ENCODE measurements at places on chromosomes 12 and 14. TPM values are rescaled to one million over a fixed set of nuclear protein-coding genes. Genes with fewer than 3 reads are reported as not detected.
A peak's percentile ranks its signal among the peaks of the same experiment; 100 is the strongest.

EPYC gene
- not detected for total RNA-seq

RD3L gene
- not detected for total RNA-seq

SPIC gene
- not detected for total RNA-seq

SCN8A gene
- total RNA-seq: 2.0 TPM

PCED1B gene
- 1.5 TPM for total RNA-seq

KRT72 gene
- total RNA-seq: not detected

INHBC gene
- not detected for total RNA-seq

KIF26A gene
- 32.6 TPM for total RNA-seq

SLC8A3 gene
- not detected for total RNA-seq

BMP4 gene
- 33.1 TPM for total RNA-seq

ARMH4 gene
- total RNA-seq: 3.8 TPM

B4GALNT3 gene
- total RNA-seq: 10.4 TPM

TRPV4 gene
- total RNA-seq: not detected

KLRC3 gene
- total RNA-seq: not detected

PRKD1 gene
- total RNA-seq: 34.6 TPM

SAMD15 gene
- total RNA-seq: not detected

DNA sequence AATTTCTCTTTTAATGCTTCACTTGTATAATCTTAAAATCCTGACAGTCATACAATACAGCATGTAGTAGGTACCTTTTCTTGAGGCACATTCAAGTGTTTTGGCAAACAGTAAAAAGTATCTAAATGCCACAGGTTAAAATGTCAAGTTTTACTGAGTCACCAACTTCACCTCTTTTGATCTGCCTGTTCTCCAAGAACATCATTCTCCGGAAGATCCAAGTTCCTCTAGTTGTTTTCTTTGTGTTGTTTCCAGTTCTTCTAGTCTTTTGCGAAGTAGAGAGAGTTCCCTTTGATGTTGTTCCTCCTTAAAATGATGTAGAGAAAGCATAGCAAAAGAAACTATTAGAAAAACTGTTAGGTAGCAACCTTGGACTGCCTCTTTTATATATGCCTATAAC lies 151.1 kb downstream of the CEP83 start:
- DNase-seq: no peak
- H3K27me3 ChIP-seq: no peaks in the 10 kb centered on the region
- H3K4me3 ChIP-seq: no peak overlapping the region
- H3K27ac ChIP-seq: no peak overlapping the region
- no peaks in the 10 kb centered on the region for H3K36me3 ChIP-seq

GRCh38 chr12:117818400-117818799 lies 150.4 kb downstream of the KSR2 start:
- H3K4me3 ChIP-seq: no peak overlapping the region
- DNase-seq: no peak
- no peaks in the 10 kb centered on the region for H3K4me1 ChIP-seq
- no peak overlapping the region for H3K27ac ChIP-seq

- peak overlapping the region; percentile 92 for H3K27ac ChIP-seq
- no peaks in the 10 kb centered on the region for H3K36me3 ChIP-seq
- H3K27me3 ChIP-seq: no peaks in the 10 kb centered on the region
- no peak for DNase-seq
- H3K4me3 ChIP-seq: peak overlapping the region; percentile 41
- peaks cover 92% of the 10 kb centered on the region for H3K4me1 ChIP-seq
Measured at GRCh38 chr14:68957775-68958174, 21.3 kb downstream of the ACTN1 start.

- H3K4me3 ChIP-seq: no peak overlapping the region
- H3K4me1 ChIP-seq: no peaks in the 10 kb centered on the region
- DNase-seq: no peak
- H3K27me3 ChIP-seq: no peaks in the 10 kb centered on the region
- H3K36me3 ChIP-seq: no peaks in the 10 kb centered on the region
Measured at GRCh38 chr14:68408680-68409079, 384.2 kb downstream of the ZFP36L1 start.

GRCh38 chr12:84964048-84964447 lies 51.4 kb upstream of the SLC6A15 start:
- no peaks in the 10 kb centered on the region for H3K4me1 ChIP-seq
- H3K4me3 ChIP-seq: no peak overlapping the region
- DNase-seq: no peak
- H3K27me3 ChIP-seq: no peaks in the 10 kb centered on the region
- no peak overlapping the region for H3K27ac ChIP-seq
- no peaks in the 10 kb centered on the region for H3K36me3 ChIP-seq

DNA sequence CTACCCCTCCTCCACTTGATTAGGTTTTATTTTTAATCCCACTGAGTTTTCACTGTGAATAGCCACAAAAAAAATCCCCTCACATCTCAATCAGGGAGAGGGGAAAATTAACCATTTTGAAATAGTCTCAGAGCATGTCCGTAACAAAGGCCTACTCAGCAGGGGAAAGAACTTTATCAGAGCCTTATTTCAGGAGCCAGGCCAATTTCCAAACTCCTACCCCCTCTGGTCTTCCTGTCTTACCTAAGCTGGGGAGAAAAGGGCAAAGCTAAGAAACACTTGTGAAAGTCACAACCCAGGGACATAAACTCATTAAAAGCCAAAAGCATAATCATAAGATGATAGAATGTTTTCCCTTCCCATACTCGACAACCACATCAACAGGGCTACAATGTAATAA lies 260.3 kb upstream of the DIO3 start:
- H3K4me1 ChIP-seq: no peaks in the 10 kb centered on the region
- no peak for DNase-seq
- H3K27me3 ChIP-seq: no peaks in the 10 kb centered on the region
- H3K36me3 ChIP-seq: no peaks in the 10 kb centered on the region
- H3K27ac ChIP-seq: no peak overlapping the region

DNA sequence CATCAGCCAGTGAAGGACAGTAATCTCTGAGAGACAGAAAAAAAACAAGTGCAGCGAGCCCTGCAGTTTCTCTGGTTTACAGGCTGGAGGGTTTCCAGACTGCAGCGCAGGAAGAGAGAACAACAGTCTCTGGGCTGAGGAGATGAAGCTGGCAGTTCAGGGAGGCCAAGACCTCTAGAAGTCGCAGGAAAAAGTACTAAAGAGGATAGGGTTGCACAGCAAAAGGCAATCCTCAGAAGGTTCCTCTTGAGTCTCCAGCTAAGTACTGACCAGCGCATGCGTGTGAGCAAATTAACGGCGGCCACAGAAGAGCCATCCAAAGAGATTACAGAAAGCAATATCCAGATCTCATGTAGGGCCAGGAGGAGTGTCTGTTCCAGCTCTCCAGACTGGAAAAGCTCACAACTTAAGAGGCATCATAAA lies 12.2 kb upstream of the CCDC60 start:
- no peak overlapping the region for H3K27ac ChIP-seq
- H3K4me1 ChIP-seq: no peaks in the 10 kb centered on the region
- no peaks in the 10 kb centered on the region for H3K36me3 ChIP-seq
- no peak overlapping the region for H3K4me3 ChIP-seq
- no peak for DNase-seq

- peaks cover 28% of the 10 kb centered on the region for H3K4me1 ChIP-seq
- DNase-seq: no peak
- H3K4me3 ChIP-seq: peak overlapping the region; percentile 97
- no peaks in the 10 kb centered on the region for H3K27me3 ChIP-seq
- H3K27ac ChIP-seq: peak overlapping the region; percentile 94
Measured at GRCh38 chr12:95474660-95474958, 657 bp downstream of the METAP2 start.

- H3K4me1 ChIP-seq: no peaks in the 10 kb centered on the region
- H3K27ac ChIP-seq: no peak overlapping the region
- H3K4me3 ChIP-seq: no peak overlapping the region
Measured at GRCh38 chr14:66404051-66404545, 82.1 kb upstream of the CCDC196 start.

DNA sequence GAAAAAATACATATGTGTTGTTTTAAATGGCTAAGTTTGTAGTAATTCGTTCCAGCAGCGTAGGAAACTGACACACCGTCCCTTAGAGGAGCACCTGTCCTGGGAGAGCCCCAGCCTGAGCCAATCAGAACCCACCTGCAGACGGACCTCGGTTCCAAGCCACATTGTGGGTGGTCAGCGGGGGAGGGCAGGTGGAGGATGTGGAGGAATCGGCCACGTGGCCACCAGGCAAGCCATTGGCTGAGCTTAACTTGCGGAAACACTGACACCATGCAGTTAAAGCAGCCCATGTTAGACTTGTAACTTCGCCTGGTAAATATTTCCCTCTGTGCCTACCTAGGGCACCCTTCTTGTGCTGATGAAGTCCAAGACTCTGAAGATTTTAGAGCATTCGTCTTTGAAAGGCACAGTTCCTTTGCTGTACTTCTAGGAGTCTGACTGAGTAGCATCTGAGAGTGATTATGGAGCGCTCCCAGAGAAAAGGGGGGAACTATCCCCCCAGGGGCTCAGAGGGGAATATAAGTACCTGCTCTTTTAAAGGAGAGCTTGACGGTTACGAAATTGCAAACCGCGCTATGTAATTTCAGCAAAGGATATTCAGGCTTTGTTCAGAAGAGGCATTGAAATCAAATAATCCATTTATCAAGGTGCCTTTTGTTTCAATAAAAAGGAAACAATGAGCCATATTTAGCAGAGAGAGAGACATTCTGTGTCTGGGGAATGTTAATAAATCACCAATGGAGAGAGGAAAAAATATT lies 135.7 kb downstream of the TMEM132C start:
- no peak overlapping the region for H3K27ac ChIP-seq
- H3K4me1 ChIP-seq: no peaks in the 10 kb centered on the region
- DNase-seq: no peak
- H3K4me3 ChIP-seq: no peak overlapping the region

DNA sequence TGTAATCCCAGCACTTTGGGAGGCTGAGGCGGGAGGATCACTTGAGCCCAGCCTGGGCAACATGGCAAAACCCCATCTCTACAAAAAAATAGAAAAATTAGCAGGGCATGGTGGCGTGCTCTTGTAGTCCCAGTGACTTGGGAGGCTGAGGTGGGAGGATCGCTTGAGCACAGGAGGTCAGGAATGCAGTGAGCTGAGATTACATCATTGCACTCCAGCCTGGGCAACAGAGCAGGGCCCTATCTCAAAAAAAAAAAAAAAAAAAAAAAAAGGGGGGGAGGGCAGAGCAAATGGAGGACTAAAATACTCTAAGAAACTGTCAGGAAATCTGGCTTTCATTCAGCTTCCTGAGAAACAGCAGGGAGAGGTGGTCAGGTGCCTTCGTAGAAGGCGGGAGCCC lies 31.7 kb upstream of the TSPAN9 start:
- DNase-seq: no peak
- H3K4me3 ChIP-seq: no peak overlapping the region
- no peaks in the 10 kb centered on the region for H3K27me3 ChIP-seq
- no peaks in the 10 kb centered on the region for H3K36me3 ChIP-seq

DNA sequence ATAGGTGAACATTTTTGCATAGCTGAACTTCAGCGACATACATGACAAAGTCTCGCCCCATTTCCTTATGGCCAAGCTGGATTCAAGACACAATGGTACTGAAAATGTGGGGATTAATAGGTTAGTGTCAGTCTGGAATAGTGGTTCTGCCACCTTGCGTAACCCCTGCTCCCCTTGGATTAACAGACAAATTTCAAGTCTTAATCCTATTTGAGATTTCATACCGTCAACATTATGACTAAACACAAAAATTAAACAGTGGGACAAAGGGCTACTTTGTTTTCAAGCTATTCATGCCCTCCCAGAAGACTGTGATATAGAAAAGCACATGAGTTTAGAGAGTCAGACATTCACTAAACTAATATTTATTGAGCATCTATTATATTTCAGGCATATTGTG lies 138.9 kb upstream of the HIF1A start:
- H3K27me3 ChIP-seq: no peaks in the 10 kb centered on the region
- H3K27ac ChIP-seq: no peak overlapping the region
- H3K4me3 ChIP-seq: no peak overlapping the region
- H3K36me3 ChIP-seq: no peaks in the 10 kb centered on the region

DNA sequence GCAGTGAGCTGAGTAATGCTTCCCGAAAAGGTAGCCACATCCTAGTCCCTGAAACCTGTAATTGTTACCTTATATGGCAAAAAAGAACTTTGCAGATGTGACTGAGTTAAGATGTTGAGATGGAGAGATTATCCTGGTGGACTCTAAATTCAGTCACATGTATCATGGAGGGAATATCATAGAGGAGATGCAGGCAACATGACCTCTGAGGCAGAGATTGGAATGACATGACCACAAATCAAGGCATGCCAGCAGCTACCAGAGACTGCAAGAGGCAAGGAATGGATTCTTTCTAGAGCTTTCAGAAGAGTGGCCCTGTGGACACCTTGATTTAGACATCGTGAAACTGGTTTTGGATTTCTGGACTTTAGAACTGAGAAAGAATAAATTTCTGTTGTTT lies 18.5 kb downstream of the SLC38A6 start:
- no peaks in the 10 kb centered on the region for H3K4me1 ChIP-seq
- no peaks in the 10 kb centered on the region for H3K27me3 ChIP-seq
- no peak overlapping the region for H3K4me3 ChIP-seq
- no peak overlapping the region for H3K27ac ChIP-seq
- DNase-seq: no peak

- H3K4me3 ChIP-seq: peak overlapping the region; percentile 93
- H3K4me1 ChIP-seq: peaks cover 31% of the 10 kb centered on the region
- H3K36me3 ChIP-seq: no peaks in the 10 kb centered on the region
- no peak for DNase-seq
- H3K27me3 ChIP-seq: no peaks in the 10 kb centered on the region
- peak overlapping the region; percentile 95 for H3K27ac ChIP-seq
Measured at GRCh38 chr14:105094193-105094907, 29.1 kb upstream of the GPR132 start.

DNA sequence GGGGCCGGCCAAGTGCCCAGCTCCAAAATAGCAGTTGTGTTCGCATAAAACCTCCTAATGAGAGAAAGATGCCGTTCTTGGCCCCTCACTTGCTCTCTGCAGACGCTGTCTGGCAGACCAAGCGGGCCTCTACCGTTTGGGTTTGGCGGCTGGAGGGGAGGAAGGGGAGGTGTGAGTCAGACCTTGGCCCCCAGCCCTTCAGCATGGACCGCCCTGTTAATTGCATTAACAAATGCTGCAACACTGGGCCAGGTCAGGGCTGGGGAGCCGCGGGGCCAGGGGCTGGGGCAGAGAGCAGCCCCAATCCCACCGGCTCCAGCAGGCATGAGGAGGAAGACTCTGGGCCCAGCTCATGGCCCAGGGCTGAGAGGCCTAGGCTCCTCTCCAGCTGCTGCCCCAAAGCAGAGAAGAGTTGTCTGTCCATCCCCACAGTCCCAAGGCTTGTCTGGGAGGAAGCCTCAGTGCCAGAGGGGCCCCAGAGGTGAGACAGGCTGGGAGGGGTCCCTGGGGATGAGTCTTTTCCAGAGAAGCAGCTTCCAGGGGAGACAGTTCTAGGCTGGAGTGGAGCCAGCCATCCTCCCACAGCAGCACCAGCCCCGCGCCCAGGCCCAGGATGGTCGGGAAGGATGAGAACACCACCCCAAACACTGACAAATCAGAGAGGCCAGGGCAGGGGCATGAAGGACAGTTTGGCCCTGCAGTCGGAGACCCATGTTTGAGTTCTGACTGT lies 16.9 kb downstream of the LTBP2 start:
- peak overlapping the region; percentile 94 for H3K27ac ChIP-seq
- H3K36me3 ChIP-seq: no peaks in the 10 kb centered on the region
- no peaks in the 10 kb centered on the region for H3K27me3 ChIP-seq
- no peak overlapping the region for H3K4me3 ChIP-seq
- DNase-seq: no peak

- peak overlapping the region; percentile 13 for H3K4me3 ChIP-seq
- H3K27ac ChIP-seq: no peak overlapping the region
- DNase-seq: peak; percentile 86
- H3K36me3 ChIP-seq: peaks cover 50% of the 10 kb centered on the region
- H3K4me1 ChIP-seq: no peaks in the 10 kb centered on the region
- H3K27me3 ChIP-seq: no peaks in the 10 kb centered on the region
Measured at GRCh38 chr14:102437997-102438915, 71.3 kb downstream of the ANKRD9 start.

- H3K27ac ChIP-seq: no peak overlapping the region
- DNase-seq: no peak
- no peaks in the 10 kb centered on the region for H3K4me1 ChIP-seq
- no peaks in the 10 kb centered on the region for H3K27me3 ChIP-seq
- no peak overlapping the region for H3K4me3 ChIP-seq
Measured at GRCh38 chr14:60658211-60658690, 9.0 kb upstream of the SIX1 start.
